ENCODE measurements at places on chromosomes 13 and 19.
A peak's percentile ranks its signal among the peaks of the same experiment; 100 is the strongest.

- DNase-seq, result no peak
These were observed 28.2 kb upstream of the PSG7 start for GRCh38 chr19:42965176-42965575.

DNA sequence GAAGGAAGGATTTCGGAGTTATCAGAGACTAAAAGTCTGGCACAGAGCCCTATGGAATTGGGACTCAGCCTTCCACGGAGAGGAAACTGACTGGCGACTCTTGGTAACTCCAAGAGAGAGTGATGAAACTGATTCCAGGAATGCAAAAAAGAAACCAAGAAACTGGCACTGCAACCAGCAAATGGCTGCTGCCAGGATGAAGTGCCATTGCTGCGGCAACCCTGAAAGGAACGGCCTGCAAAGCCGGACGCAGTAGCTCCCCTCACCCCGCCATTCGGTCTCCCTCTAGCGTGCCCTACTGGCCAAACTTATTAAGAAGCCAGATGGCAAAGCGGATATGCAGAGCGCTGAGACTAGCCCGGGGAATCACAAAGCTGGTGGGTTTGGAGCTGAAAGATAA, 236.0 kb downstream of the PCDH9 start:
- DNase-seq, result peak; percentile 1

DNA sequence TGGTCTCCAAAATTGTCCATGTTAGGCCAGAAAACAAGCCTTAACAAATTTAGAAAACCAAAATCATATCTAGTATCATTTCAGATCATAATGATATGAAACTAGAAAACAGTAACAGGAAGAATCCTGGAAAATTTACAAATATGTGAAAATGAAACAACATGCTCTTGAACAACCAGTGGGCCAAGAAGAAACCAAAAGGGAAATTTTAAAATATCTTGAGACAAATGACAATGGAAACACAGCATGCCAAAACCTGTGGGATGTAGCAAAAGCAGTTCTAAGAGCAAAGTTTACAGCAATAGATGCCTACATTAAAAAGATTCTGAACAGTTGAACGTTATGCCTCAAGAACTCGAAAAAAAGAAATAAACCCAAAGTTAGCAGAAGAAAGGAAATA, 32.6 kb downstream of the VWA8 start:
- DNase-seq, result no peak

GRCh38 chr13:109243311-109243951, 543.0 kb downstream of the IRS2 start:
- DNase-seq, result no peak

- DNase-seq, result no peak
These were observed 3.4 kb upstream of the FLT3LG start for GRCh38 chr19:49470615-49470978.

DNA sequence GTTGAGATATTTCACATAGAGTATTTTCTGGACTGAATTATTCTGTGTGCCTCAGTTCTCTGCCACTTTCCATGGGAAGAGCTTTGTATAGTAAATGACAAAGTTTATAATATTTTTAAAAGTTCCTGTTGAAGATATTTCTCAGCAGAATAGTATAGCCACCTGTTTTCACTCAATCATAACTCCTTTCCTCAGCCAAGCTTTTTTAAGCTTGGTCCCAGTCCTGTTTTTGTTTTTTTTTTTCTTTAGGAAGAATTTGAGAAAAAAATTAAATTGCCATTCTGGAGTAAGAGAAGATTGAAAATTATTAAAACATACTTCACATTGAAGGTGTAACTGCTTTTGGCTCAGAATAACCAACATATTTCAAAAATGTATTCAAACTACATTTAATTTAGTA, 55.5 kb downstream of the ENOX1 start:
- no peak for DNase-seq

- DNase-seq, result no peak
These were observed 276.4 kb downstream of the KLF5 start for GRCh38 chr13:73335210-73335609.

GRCh38 chr13:76009267-76009890, 373.2 kb downstream of the LMO7 start:
- no peak for DNase-seq

GRCh38 chr19:31252441-31252840, 96.8 kb downstream of the TSHZ3 start:
- no peak for DNase-seq

DNA sequence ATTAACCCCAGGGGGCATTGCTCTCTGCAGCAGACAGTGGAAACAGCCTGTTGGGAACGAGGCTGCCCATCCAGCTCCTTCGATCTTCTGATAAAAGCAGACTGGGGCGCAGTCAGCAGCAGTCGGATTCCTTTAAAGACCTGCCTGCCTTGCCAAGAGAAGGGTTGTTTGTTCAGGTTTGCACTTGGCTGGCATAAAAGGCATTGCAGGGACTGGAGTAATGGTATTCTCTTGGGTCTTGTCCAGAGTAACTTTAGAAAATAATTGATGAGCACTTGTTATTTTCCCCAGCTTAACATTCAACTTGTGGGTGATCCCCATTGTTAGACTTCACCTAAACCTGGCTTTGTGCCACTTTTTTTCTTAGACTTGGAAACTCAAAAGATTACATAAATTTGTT, 67.3 kb upstream of the SLC10A2 start:
- no peak for DNase-seq

DNA sequence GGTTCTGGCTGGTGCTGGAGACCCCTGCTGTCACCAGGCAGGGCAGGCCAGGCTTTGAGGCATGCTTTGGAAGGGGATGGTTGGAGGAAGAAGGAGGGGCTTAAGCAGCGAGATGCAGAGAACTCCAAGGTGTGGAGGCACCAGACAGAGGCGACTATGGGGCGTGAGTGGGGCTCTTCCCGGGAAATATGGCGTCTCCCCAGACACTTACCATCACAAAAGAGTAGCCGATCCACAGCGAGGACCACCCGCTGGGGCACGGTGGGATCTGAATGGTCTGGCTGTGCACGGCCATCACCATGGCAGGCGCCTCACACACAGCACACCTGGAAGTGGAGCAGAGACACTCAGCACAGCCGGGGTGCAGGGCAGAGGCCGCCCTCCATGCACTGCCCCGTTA, 151.9 kb downstream of the COL4A1 start:
- no peak for DNase-seq

- DNase-seq, result no peak
These were observed 128.0 kb downstream of the DCT start for GRCh38 chr13:94351292-94351990.

DNA sequence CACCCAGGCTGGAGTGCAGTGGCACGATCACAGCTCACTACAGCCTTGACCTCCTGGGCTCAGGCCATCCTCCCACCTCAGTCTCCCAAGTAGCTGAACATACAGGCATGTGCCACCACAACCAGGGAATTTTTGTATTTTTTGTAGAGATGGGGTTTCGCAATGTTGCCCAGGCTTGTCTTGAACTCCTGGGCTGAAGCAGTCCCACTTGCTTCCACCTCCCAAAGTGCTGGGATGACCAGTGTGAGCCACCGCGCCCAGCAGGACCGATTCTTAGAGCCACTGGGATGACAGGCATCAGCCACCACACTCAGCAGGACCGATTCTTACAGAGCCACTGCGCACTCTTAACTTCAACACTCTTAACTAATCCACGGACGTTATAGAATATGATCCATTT, 54.9 kb upstream of the RANBP3 start:
- no peak for DNase-seq

- no peak for DNase-seq
These were observed 300.7 kb downstream of the SLC7A1 start for GRCh38 chr13:29294821-29295220.

- DNase-seq, result no peak
These were observed 89.5 kb downstream of the ZNF100 start for GRCh38 chr19:21677696-21678418.

GRCh38 chr13:51761643-51762350, 42.2 kb downstream of the DHRS12 start:
- no peak for DNase-seq

GRCh38 chr13:36096461-36097416, 34.4 kb downstream of the DCLK1 start:
- DNase-seq, result no peak
